ENCODE measurements at places on chromosomes 1 and 21.

DNA sequence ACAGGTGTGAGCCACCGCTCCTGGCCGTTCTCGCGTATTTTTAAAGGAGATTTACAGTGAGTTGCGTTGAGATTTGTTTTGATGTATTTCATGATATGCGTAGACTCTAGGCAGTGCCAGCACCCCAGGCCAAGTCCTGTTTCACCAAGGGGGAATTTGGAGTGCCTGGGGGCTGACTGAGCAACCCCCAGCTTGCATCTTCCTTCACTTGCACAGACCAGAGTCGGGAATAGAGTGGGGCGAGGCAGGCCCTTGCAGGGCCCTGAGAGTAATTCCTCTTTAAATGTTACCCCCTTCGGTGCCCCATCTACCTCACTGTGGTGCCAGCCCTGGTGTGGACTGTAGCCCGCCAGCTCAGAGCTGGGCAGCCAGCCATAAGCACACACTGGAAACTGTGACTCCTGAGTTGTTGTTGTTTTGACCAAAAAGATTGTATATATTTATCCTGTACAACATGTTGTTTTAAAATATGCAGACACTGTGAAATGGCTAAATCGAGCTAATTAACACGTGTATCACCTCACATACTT, 269.5 kb downstream of the NPHP4 start:
- DNase-seq = no peak

DNA sequence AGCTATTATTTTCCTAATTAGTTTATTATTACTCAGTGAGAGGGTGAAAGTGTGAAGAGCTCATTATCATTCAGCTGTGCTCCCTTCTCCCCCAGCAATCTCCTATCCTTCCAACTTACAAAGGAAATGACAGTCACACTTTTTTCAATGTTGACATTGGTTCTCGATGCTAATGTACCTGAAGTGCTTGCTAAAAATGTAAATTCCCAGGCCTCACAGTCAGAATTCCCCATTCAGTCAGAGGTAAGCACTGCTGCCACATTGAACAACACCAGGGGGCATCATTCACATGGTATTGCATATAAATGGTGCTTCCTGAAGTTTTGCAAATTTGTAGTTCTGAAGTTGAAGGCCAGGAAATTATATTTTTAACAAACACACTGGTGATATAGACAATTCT, 132.7 kb upstream of the FOXD3 start:
- no peak for DNase-seq

DNA sequence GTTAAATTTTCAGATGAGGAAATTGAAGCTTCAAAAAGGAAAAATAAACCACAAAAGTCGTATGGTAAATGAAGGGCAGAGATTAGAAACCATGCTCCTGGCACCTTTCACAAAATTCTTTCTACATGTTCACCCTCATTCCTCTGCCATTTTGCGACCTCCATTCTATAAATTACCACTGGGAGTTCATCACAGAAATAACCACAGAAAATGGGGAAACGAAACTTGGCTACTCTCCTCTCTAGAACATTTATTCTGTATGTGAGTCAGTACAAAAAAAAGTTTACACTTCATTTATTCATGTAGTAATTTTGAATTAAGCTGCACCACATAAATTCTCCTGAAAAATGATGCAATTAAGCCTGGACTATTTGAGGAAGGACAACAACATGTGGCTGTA, 320.9 kb upstream of the C1orf87 start:
- no peak for DNase-seq

GRCh38 chr21:44925378-44925755, 4.7 kb upstream of the ITGB2 start:
- DNase-seq = no peak

- DNase-seq = no peak
Measured at GRCh38 chr1:87263281-87263680, 65.4 kb upstream of the LMO4 start.

GRCh38 chr1:231931846-231932454, 305.4 kb downstream of the DISC1 start:
- no peak for DNase-seq

DNA sequence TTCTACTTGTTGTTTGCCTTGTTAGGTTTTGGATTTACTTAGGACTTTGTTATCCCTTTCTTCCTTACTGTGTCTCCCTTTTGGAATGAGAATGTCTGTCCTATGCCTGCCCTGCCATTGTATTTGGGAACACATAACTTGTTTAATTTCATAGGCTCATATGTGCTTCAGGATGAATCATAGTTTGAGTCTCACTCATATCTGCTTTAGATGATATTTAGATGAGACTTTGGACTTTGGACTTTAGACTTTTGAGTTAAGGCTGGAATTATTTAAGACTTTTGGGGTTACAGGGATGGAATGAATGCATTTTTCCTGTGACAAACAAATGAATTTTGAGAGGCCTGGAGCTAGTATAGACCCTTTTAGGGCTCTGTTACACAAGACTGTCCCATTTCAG, 33.4 kb downstream of the PSMG1 start:
- no peak for DNase-seq

DNA sequence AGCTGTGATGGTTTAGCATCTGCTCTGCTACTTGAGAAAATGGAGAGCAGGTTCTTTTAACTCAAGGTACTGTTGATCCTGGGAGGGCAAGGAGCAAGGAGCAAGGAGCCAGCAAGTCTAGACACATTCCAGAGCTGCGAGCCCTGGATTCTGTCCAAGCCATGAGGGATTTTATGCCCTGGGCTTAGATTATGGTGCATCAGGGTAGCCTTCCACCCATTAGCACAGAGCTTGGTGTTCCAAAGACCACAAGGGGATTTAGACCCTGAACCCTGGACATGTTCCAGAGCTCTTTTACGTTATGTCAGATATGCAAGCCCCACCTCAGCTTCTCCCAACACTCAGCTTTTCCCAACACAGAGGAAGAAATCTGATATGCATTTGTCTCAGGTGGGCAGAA, 2.0 kb upstream of the OR14I1 start:
- DNase-seq = no peak

- DNase-seq = no peak
Measured at GRCh38 chr1:89842567-89843272, 21.9 kb downstream of the LRRC8D start.

DNA sequence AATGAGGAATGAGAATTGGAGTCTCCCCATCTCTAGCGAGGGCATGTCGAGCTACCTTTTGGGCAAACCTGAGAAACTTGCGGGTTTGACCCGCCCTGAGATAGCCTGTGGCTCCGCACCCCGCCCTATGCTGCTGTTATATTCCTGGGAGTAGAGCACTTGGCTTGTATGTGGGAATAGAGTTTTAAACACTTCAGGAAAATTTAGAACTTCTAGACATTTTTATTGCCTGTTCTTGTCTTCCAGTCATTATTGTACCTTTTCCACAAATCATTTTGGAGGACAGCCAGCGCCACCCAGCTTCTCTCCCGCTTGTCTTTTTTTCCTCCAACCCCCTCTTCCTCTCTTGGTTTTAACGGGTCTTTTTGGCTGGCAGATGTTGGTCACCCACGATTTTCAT, 738 bp downstream of the GNPAT start:
- no peak for DNase-seq

DNA sequence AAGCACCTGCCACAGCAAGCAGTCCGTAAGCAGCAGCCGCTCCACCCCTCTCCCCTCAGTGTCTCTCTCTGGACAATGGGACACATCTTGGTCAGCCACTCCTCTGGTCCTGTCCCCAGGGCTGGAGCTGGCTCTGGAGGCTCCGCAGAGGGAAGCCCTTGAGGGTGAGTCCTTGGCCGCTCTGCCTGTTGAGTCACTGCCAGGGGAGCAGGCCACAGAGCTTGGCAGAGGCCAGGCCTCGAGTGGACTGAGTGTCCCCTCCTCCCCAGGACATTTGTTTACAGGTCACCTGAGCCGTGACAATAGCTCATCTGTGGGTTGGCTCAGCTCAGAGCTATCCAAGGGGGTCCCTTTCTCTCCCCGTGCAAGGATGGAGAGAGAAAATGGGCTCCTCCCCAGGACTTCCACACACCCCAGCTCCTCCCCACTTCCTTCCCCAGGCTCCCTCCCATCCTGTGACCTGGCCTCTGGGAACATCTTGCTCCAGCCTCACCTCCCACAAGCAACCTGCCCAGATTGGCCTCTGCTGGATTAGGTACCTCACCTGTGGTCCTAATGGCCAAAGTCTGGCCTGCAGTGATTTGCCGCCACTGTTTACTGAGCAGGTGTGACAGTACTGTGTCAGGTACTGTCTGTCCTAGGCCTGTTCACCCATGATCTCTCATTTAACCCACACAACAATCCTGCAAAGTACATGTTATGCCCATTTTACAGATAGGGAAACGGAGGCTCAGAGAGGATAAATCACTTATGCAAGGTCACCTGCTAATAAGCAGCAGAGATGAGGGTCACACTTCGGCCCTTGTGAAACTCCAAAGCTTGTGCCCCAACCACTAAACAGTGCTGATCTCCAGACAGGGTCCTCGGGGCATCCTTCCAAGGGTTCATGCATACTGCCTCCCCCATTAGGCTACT, 4.8 kb downstream of the FAM131C start:
- no peak for DNase-seq

DNA sequence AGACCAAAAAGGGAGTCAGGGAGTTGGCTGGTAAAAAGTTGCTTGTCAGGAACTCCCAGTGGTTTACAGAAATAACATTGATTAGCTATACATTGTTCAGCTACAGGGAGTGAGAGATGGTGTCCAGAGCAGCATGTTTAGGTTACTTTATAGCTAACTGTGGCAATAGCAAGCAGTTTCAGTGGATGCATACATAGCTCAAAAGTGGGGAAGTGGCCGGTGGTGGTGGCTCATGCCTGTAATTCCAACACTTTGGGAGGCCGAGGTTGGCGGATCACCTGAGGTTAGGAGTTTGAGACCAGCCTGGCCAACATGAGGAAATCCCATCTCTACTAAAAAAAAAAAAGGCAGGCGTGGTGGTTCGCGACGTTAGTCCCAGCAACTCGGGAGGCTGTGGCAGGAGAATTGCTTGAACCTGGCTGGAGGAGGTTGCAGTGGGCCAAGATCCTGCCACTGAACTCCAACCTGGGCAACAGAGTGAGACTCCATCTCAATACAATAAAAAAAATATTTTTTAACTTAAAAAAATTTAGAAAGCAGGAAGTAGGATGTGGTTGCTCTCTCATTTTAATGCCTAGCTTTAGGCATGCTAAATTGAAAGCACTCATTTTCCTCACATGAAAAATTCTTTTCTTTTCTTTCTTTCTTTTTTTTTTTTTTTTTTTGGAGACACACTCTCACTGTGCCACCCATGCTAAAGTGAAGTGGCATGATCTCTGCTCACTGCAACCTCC, 109.7 kb downstream of the PPIAL4G start:
- no peak for DNase-seq

DNA sequence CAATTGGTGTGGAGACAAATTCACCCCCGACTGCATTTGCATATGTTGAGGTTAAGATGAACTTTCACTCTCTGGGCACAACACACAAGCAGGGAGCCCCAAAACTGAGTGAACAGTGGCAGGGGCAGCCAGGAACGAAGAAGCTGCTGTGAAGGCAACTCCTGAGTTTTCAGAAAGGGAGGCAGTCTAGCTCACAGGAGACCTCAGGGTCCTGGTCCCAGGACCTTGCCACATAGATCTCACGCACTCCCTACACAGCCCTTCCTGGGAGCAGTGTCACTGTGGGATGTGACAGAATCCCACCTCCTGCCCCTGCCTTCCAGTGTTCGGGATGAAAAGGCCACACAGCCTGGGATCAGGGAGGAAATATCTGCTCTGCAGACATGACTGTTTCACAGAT, 60.9 kb downstream of the KCND3 start:
- DNase-seq = no peak

DNA sequence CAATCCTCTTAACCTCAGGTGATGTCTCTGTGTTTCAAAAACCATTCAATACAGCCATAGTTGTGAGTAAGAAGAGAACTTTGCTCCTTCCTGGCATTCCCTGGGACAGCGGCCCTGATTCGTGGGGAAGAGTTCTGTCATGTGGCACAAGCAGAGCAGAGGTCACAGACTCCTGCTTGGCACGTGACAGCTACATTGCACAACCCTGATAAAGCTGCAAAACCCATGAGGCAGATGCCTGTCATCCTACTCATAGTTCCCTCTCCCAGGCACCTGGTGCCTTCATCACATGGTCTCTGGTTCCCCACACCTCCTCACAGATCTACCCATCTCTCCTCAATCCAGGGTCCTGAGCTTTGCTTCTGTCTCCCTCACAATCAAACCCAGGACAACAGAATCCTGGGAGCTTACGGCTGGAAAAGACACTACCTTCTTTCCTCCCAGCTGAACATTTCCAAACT, 70.8 kb downstream of the PLPP3 start:
- DNase-seq = no peak

GRCh38 chr21:41570791-41571355, 62.9 kb upstream of the TMPRSS2 start:
- DNase-seq = no peak

DNA sequence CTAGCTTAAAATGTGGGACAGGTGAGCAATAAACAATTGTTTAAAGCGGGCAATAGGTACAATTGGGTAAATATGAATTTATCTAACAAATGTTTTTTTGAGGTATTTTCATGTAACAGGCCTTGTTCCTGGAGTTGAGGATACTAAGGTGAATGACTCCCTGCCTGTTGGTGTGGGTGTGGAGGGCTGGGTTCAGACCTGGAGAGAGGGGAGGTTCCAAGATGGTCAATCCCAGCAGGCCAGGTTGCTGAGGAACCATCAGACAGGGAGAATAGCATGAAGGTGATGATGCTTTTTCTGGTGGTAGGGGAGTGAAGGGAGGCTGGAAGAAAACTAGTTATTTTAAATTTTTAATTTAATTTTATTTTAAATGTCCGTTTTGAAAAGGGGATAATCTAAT, 46.3 kb downstream of the CDC14A start:
- no peak for DNase-seq

DNA sequence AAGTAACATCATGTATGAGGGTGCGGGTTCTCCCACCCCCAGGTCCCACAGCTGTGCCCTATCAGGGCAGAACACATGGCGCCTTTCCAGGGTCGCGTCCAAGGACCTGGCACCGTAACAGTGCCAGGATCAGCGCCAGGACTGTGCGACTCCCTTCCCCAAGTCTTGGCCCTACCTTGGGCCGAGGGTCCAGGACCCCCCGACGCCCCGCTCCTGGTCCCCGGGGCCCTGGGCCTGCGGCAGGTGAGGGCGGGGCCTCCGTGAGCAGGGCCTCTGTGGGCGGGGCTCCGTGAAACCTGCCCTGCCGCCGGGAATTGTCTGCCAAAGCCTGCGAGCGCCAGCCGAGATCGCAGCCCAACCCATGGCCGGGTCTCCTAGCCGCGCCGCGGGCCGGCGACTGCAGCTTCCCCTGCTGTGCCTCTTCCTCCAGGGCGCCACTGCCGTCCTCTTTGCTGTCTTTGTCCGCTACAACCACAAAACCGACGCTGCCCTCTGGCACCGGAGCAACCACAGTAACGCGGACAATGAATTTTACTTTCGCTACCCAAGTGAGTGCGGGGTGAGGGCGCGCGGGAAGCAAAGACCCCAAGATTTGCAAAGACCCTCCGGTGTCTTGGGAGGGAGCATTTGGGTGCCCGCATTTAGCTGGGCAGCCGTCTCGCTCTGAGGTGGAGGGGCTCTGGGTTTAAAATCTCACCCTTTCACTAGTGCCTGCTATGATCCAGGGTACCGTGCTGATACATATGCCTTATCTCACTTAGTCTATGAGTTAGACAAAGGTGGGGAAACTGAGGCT, at the start of gene RHBG:
RHBG (plus strand) TSS at position 323 of the 796 bp plus-strand sequence; CDS start at position 362, 39 bp downstream.
- DNase-seq = no peak

- DNase-seq = no peak
Measured at GRCh38 chr1:156796340-156797097, 20.1 kb downstream of the SH2D2A start.

- DNase-seq = no peak
Measured at GRCh38 chr1:150110116-150110515, 39.6 kb upstream of the PLEKHO1 start.

GRCh38 chr1:180232521-180233043, 2.5 kb downstream of the LHX4 start:
- no peak for DNase-seq

GRCh38 chr1:186689376-186689775, 9.2 kb upstream of the PTGS2 start:
- DNase-seq = no peak
